ENCODE measurements at places on chromosomes 5 and 9.

GRCh38 chr5:10262121-10262774, 12.2 kb downstream of the CCT5 start:
- DNase-seq = no peak

GRCh38 chr5:80172067-80172695, 83.7 kb downstream of the SERINC5 start:
- DNase-seq = no peak

DNA sequence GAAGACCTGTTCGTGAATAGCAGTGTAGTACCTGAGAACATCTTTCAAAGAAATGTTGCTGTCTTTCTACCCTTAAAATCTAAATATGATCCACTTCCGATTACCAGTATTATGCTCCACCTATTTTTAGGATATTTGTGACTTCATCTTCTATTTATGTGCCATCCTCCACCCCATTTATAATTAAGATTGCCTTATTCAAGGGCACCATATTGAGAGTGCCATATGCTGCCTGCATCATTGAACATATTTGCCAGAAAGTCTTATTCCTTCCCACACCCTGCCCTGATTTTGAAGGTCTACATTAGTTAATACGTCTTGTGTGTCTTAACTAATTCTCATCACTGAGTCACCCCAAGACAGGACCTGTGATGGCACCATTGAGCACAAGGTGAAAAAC, 1076.7 kb downstream of the CDH12 start:
- no peak for DNase-seq

DNA sequence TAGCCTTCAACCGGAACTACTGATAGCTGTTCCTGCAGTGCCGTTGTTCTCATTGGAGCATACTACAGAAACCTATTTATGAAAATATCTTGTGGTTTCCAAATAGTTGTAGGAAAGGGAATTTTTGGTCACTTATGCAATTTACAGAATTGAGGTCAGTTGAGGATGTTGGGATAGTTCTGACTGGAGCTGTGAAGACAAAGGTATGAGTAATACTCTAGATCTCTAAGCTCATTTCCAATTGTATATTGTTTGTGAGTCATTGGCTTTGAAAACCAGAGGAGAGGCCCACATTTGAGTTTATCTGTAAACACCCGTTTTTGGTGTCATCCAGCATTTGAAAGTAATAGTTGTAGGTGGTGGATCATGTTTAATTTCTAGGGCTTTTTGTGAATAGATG, 561.3 kb upstream of the WWC1 start:
- no peak for DNase-seq

DNA sequence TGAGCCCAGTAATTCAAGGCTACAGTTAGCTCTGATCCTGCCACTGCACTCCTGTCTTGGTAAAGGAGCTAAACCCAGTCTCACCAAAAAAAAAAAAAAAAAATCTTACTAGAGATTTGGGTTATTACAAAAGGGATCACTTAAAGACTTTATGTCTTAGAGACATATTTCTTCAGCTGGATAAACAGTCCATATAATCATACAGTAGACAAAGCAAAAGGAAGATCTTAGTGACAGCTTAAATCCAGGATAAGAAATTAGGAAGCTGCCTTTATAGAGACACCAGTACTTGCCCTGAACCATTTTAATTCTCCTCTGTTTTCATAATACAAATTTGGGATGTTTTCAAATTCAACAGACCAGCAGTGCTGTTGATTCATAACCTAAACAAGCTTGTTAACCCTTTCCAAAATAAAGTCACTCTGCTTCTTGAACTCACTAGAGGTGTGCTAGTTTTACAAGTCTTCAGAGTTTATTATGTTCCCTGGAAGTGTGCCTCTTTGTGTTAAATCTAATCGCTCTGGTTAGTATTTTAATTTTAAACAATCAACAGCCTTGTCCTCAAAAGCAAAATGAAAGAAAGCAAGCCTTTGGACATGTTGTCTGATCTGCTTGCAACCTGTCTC, 255.5 kb downstream of the ARRDC3 start:
- DNase-seq = no peak
